GM19239 (cell line): ENCODE measurements at places on chromosomes 11 and 22.

GRCh38 chr11:113932788-113933187 is 28.2 kb downstream of the HTR3B start:
- no peak for DNase-seq

DNA sequence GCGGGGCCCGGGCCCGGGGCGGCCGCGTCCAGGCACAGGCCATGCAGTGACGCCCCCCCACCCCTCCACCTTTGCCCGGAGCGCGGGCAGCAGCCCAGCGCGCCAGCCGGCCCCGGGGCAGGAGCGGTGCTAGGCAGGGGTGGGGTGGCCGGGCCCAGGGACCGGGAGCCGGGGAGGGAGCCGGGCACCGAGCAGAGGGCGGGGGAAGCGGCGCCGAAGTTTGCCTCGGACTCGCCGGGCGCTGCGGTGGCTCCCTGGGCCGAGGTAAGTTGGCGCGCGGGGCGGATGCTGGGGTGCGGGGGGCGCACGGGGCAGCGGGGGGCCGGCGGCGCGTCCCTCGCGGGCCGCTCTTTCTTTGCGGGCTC is 332 bp downstream of the TEAD1 start:
- no peak for DNase-seq

GRCh38 chr11:32087597-32087996 is 3.3 kb upstream of the RCN1 start:
- DNase-seq: no peak

DNA sequence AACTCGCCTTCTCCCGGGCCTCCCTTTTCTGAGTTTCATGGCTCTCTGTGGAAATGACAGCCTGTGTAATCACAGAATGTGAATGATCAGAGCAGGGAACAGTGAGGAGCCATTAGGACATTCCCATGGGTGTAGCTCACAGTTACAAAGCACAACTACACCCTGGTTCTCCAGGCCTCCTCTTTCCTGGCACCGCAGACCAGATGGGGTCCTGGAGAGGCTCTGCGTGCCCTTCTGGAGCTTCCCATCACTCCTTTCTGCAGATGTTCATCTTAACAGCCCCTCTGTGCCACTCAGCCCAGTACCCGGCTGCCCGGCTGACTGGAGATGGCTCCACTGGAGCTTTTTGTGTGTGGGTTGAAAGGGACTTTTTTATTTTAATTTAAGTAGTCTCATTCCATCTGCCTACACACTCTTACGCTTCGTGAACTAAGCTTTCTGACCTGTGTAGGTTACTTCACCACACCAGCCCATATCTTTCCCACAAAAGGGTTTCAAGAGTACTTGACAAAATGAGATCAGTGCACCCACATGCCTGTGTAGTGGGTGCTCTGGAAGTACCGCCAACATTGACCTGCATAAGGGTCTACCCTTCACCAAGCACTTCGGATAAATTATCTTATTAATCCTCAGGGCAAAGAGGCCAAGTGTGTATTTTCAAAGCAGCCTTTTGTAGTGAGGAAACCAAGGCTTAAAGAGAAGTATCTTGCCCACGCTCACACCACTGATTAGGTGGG is 29.8 kb downstream of the SREBF2 start:
- DNase-seq: peak; percentile 52

GRCh38 chr11:47329431-47329986 is 23.0 kb downstream of the MYBPC3 start:
- DNase-seq: no peak
